ENCODE measurements at places on chromosomes 1 and 21.

DNA sequence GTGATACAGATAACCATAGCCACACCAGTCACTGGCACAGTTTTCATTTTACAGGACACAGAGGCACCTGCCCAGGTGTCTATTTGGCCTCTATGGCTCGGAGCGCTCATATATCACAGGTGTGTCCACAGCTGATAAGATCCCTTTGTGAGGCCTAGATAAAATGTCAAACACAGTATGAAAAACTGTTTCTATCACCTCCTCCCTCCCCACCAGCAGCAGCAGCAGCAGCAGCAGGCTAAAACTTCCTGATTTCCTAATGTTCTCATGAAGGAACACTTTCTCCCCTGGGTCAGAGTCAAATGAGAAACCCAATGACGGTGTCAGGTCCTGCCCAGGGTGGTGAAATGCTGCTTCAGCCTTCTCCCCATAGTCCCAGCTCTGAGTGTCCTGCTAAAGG, 24.4 kb downstream of the ELAPOR1 start:
- DNase-seq: no peak

DNA sequence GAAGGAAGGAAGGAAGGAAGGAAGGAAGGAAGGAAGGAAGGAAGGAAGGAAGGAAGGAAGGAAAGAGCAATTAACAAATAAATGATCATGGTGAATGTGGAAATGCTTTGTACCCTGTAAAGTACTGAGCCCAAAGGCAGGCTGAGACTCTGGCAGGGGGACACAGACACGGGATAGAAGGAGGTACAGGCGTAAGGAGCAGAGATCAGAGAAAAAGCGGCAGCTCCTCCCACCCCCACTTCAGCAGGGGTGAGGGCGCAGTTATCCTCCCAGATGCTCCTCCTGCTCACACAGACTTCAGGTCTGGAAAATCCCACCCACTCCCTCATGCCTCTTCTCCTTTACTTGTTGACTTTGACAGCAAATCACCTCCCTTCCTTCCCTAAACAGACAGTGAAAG, 464.5 kb downstream of the MATN1 start:
- no peak for DNase-seq

- DNase-seq: no peak
Measured at GRCh38 chr1:116682641-116683221, 15.2 kb upstream of the IGSF3 start.

DNA sequence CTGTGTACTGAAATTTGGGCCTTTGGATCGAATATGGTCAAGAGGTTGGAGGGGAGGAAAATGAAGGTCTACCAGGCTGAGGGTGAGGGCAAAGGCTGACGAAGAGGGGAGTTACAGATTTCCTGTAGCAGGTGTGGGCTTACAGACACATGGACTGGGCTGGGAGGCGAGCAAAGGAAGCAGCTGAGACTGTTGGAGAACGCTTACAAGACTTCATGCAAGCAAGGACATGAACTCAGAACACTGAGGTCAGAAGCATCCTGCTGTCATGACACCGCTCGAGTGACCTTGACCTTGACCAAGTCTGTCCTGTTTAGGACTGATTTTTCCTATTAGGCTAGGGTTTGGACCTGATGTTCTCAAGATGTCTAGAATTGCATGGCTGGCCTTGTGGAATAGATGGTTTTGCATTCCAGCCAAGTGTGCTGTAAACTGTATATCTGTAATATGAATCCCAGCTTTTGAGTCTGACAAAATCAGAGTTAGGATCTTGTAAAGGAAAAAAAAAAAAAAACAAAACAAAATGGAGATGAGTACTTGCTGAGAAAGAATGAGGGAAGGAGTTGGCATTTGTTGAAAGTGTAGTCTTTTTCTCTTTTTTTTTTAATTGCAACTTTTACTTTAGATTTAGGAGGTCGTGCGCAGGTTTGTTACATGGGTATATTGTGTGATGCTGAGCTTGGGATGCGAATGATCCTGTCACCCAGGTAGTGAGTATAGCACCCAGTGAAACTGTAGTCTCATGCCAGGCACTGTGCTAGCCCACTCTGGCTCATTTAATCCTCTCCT, 5.8 kb downstream of the ELF3 start:
- DNase-seq: no peak

DNA sequence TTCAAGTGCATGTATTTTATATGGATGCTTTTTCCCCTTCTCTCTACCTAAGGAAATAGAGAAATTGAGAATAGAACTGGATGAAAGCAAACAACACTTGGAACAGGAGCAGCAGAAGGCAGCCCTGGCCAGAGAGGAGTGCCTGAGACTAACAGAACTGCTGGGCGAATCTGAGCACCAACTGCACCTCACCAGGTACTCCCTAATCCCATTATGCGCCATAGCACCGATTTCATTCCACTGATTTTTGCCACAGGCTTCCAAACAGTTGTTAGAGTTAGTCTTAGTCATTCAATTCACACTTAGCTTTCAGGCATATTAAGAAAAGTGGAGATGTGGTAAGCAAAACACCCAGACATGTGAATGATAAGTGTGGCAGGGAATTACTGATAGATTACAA, 122.8 kb downstream of the SDCCAG8 start:
- no peak for DNase-seq

DNA sequence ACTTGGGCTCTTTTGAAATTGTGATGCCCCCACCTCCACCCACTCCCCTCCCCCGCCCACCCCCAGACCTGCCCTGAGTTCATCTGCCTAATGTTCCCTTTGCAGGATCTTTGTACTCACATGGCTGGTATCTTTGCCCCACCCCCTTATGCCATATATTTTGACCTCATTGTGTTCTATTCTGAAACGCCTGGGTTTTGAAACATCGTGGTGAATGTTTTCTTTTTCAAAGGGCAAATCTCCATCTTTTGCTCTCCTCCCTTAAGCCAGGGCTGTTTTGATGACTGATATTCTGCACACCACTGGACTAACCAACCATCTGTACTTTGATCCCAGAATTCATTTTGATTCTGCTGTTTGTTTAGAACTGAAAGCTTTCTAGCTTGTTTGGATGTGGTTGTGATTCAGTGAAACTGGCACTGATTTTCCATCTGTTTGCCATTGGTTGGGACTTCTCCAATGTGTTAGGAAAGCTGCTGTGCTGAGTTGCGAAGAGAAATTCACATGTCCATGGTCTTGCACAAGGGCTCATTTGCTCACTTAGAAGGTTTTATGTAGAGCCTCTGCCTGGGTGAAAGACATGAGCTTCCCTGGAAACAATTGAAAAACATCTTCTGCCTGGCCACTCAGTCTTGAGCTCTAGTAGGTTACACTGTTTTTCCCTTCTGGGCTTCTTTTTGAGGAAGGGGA, 16.5 kb downstream of the SMAP2 start:
- no peak for DNase-seq

DNA sequence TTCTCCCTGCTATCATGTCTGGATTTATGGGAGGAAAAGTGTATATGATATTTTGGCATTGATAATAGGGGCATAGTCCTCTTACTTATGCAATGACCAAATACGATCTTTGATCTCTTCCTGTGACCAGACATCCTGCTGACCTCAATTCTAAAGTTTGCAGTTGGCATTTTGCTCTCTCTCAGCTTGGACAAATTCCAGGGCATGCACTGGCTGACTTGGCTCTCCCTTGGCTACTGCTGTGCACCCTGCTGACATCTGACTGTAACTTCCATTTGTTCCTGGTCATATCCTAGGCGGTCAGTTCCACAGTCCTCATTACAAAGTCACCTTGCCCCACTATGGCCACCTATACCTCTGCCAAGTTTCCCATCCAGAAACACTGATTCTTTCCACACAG, 380.7 kb upstream of the NR5A2 start:
- DNase-seq: no peak

GRCh38 chr1:89791064-89791726, 29.6 kb upstream of the LRRC8D start:
- DNase-seq: no peak

- DNase-seq: no peak
Measured at GRCh38 chr1:178120088-178120487, 26.2 kb downstream of the RASAL2 start.

DNA sequence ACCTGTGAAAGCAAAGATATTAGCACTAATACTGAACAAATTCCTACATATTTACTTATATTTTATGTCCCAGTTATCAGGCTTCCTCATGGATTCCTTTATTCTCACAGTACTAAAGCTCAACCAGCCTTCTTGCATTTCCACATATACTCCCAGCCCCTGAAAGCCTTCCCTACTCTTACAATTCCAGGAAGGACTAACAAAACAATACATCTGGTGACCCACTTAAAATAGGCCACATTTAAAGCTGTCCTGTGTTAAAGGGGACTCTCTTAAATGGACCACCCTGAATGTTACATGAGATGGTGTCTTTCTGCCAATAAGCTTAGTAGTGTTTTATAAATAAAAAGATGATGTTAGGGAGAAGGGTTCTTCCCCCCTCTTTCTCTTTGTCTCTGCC, 54.4 kb downstream of the NTMT2 start:
- DNase-seq: no peak

GRCh38 chr1:204178487-204179281, 12.5 kb upstream of the REN start:
- DNase-seq: no peak

DNA sequence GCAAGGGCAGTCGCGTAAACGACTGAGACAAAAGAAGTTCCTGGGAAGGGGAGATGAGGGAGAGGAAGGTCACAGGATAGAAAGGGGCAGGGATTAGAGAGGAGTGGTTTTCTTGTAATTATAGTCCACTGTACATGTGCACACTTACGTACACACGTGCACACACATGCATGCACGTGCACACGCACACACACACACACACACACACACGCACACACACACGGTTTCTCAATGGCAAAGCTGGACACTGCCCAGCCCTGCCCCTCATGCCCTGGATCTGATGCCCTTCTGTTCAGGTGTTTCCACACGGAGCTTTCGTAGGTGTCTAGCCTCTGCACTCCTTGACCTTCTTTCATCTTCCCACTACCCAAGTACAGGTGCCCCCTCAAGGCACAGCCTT, 3.9 kb downstream of the OR2B11 start:
- DNase-seq: no peak

DNA sequence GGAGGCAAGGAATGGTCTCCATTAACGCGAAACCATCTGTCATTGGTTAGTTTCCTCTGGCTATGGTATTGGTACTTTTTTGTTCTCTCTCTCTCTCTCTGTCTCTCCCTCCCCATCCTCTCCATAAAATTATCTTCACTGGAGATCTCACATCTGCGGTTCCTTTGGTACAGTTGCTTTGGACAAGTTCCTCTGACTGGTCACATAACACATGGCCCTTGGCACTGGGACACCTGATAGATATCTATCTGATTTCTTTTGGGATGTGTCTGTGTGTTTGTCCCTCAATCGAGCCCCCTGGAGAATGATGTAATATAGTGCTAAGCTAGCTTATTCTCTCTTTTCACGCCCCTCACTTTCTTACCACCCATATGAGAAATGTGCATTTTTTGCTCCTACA, 682.0 kb upstream of the B3GALT2 start:
- DNase-seq: no peak

DNA sequence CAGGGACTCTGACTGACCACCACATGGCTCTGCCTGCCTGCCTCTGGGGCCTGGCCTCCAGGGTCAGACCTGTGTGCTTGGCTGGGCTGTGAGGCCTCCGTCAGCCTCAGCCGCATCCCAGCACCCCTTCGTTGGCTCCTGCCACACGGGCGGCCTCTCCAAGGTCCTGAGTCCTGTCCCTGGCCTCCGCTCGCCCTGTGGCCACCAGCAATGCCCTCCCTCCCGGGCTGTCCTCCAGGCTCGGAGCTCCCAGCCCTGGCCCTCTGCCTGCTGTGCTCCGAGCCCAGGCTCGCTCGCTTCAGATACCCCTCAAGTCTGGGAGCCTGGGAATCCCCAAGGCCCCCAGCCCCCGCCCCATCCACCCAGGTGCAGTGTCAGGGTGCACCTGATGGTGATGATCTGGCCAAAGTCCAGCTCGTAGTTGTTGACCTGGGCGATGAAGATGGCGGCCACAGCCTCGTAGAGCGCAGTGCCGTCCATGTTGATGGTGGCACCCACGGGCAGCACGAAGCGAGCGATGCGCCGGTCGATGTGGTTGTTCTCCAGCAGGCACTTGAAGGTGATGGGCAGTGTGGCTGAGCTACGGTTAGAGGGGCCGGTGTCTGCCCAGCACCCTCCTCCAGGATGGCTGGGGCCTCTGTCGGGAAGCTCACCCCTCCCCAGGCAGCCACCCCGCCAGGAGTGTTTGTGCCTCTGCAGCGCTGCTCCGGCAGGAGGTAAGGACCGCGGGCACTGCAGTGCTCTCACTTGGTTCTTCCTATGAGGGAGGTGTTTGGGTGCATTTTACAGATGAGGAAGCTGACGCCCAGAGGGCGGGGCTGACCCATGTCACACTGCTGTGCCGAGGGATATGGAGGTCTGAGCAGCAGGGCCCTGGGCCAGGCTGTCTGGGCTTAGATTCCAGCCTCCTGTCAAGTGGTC, 28.5 kb downstream of the PODN start:
- DNase-seq: no peak

GRCh38 chr1:203754455-203754864, 10.5 kb upstream of the LAX1 start:
- DNase-seq: no peak

DNA sequence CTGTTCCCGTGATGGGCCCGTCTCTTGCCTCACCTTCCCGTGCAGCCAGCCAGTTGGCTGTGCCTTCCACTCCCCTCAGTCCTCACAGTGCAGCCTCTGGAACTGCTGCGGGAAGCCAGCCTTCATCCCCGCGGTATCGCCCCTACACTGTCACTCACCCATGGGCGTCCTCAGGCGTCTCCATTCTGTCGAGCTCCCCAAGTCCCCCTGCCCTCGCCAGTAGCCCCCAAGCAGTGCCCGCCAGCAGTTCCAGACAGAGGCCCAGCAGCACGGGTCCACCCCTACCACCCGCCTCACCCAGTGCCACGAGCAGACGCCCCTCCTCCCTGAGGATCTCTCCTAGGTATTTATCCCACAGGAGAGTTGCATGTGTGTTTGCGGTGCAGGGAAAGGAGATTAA, 73.5 kb downstream of the UBE4B start:
- DNase-seq: no peak

- DNase-seq: no peak
Measured at GRCh38 chr1:31912839-31913239, 25.3 kb downstream of the PTP4A2 start.

DNA sequence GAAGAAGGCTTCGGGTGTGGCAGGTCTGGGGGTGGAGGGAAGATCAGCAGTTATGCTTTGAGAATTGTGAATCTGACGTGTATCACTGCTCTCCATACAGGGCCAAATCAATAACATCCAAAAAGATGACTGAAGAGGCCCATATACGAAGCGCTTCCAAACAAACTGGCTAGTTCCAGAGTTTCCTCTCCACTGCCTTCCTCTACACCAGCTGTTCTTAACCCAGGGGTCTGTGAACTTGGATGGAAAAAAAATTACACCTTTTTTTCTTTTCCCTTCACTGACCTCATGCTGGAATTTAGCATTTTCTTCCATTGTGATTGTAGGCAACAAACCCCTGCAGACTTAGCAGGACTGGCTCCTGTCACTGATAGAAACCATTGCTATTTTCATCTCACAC, 77.1 kb upstream of the NBL1 start:
- no peak for DNase-seq

DNA sequence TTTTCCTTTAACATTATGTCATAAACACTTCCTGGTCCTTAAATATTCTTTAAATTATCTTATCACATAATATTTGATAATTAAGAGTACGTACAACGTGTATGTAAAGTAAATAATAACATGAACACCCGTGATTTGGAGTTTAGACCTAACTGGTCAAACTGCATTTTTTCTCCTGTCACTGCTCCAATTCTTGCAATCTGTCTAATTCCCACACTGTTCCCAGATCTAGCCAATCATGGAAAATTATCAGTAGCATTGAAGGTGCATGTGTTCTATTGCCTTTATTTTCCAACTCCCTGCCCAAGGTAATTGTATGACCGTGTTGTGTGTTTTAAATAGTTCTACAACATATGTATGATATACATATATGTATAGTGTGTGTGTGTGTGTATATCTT, 2.1 kb upstream of the PM20D1 start:
- DNase-seq: no peak

All from urothelium cell line (cell line).